SK-N-DZ (cell line): ENCODE measurements at places on chromosomes 3 and 15.

DNA sequence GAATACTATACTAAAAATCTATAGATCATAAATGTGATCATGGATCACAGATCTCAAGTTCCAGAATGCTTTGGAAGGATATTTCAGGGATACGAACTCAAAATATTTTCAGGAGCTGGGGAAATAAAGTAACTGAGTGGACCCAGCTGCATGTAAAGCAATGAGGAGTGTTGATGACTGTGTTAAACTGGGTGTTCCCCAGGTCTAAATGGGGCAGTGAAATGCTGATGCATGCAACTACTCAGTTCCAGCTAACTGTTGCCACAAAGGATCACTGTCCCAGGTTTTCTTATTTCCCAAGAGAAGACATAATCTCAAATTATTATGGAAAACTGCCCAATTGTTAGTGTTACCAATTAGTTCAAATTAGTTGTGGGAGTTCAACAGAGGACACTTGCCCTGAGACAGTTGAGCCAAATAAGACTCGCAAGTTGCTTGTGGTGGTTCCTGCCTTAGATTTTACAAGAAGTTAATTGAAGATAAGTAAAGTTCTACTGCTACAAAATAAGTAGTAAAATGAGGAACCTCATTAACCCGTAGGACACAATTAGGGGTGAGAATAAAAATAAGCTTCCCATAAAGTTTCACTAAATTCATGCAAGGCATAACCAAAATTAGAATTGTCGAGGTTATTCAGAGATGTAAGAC is 66.3 kb upstream of the IL12A start:
- no peak for DNase-seq

GRCh38 chr15:92647467-92648163 is 8.0 kb downstream of the FAM174B start:
- no peak for DNase-seq

DNA sequence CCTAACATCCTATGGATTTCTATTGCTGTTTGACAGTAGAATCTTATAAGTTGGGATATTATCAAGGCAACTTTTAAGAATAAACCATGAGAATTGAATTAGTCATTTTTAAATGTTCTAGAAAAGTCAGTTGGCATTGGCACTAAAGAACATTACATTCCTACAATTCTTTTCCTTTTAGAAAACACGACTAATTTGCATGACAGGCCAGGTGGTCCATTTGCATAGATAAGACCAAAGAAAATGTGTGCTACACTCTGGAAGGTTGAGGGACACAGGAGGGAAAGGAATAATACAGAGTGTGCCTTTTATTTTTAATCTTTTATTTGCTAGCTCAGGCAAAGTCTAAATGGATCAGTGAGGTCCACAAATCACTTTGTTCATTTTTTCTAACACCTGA is 962.3 kb downstream of the EPHA3 start:
- no peak for DNase-seq

DNA sequence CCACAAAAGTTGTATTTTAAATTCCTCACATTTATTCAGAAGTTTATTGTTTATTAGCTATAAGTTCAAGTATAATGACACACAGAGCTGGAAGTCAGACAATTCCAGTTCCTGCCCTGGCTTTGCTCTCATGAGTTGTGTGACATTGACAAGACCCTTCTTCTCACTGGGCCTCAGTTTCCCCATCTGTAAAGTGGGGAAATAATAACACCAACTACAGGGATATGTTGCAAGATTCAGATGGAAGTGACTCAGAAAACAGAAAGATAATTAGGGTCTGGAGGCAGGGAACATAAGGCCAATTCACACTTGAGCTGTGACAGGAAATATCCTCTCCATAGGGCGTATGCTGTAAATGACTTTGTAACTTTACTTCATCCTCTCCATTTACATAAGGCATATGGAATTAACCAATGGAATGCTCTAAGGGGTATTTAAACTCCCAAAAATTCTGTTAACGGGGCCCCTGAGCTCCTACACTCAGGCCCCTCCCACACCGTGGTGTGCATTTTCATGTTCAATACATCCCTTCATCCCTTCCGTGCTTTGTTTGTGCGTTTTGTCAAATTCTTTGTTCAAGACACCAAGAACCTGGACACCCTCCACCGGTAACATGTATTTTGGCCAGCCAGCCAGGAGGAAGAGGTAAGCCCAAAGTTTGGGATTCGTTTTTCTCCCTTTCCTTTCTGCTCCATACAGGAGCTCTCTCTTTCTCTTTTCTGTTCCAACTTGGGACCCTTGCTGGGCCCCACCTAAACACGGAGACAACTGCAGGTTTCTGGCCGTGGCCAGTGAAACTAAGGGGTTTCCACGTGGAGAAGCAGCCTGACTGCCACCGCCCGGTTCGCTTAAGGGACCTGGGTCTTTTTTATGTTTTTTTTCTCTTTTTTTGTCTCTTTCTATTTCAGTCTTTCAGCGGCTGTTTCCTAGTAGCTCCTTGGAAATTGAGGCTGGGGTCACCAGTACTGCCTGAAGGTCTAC is 16.9 kb downstream of the CYP11A1 start:
- DNase-seq, result no peak

GRCh38 chr3:128607710-128608048 is 42.9 kb downstream of the RPN1 start:
- DNase-seq, result no peak

DNA sequence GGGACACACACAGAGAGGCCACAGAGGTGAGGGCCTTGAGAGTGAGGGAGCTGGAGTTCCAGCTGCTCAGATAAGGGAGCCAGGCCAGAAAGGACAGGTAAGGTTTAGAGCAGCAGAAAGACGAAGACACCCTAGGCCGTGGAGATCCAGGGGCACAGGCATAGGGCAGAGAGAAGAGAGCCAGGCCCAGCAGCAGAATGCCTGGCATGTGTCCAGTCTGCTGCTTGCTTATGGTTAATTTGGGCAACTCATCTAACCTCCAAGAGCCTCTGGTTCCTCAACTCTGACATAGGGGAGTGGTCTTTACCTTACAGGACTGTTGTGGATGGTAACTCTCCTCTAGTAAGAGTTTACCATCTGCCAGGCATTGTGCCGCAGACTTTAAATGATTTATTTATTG is 35.9 kb downstream of the STARD5 start:
- no peak for DNase-seq
